HepG2 (cell line): ENCODE measurements at places on chromosomes 7 and 10. TPM values are rescaled to one million over a fixed set of nuclear protein-coding genes. Genes with fewer than 3 reads are reported as not detected.

GRCh38 chr10:97922022-97922758 lies 72.5 kb downstream of the GOLGA7B start:
- no peak overlapping the region for H3K4me3 ChIP-seq
- peaks cover 2% of the 10 kb centered on the region; the same call in 1 of the 2 replicates for H3K27me3 ChIP-seq
- no peaks in the 10 kb centered on the region for H3K36me3 ChIP-seq

DNA sequence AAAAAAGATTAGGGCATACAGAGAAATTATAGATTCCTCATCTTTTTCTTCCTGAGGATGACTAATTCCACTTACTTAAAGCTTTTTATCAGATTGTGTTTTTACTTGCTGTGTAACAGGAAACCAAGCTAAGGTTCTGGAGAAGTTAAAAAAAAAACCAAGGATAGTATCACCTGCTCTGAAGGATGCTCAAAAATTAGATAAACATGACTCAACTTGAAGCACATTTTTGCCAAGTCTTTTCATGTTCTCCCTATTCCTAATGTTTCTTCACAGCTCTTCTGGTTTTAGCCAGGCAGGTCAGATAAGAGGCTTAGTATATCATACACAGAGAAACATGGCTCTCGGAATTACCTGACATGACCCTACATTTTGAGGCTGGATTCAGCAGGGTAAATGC lies 90.3 kb downstream of the CPEB3 start:
- H3K36me3 ChIP-seq: no peaks in the 10 kb centered on the region
- no peak overlapping the region for H3K27ac ChIP-seq
- DNase-seq: no peak
- no peak overlapping the region for H3K4me3 ChIP-seq

DNA sequence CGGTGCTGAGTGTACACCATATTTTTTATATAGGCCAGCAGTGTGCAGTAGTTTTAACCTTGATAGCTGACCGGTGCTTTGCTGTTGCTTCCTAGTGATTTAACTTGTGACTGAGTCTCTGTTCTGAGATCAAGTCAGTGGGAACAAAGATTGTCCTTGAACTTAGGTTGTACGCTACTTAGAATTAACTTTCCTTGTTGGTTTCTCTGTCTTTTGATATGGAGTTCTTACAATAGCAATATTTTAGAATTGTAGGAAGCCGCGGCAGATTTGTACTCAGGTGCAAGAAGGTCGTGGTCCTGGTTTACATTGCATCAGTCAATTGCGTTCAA lies 1.3 kb downstream of the DDX21 start:
- peaks cover 24% of the 10 kb centered on the region for H3K36me3 ChIP-seq
- DNase-seq: peak; percentile 5
- H3K27me3 ChIP-seq: no peaks in the 10 kb centered on the region; the same call in 2 of the 3 replicates
- peak overlapping the region; percentile 91 for H3K27ac ChIP-seq
- peaks cover 32% of the 10 kb centered on the region for H3K4me1 ChIP-seq
- H3K4me3 ChIP-seq: peak overlapping the region; percentile 66

DNA sequence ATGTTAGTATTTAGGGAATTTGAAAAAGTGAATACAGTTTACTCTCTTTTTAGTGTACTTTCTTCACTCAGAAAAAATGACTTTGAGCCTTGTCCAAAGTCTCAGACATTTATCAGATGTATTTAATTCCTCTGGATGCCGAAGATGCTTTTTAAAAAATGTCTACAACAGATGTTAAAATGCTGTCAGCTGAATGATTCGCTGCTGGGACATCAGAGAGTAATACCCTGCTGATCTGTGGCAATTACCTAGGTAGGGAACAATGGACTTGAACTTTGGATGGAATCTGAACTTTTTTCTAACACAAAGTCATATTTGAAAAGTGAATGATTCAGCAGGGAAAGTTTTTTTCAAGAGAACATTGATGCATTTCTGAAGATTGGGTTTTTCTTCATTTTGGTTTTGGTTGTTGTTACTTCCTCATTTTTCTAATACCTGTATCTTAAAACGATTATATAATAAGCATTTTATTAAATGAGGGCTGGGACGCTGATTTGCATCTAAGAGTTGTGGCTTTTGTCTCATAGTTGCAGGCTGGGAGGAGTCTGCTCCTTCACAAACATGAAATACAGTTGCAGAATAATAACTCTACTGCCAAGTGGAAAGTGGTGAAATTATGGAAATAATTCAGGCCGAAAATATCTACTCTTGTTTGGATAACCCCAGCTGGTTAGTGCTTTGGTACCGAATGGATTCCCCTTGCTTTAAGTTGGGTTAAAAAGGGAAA lies 98.0 kb downstream of the SPAG6 start:
- peak; percentile 47 for DNase-seq
- H3K4me1 ChIP-seq: peaks cover 54% of the 10 kb centered on the region
- no peaks in the 10 kb centered on the region for H3K36me3 ChIP-seq
- H3K27ac ChIP-seq: no peak overlapping the region
- H3K27me3 ChIP-seq: no peaks in the 10 kb centered on the region

CDHR1 gene
- 0.04 TPM in 1 of 2 replicates, not detected in the other for total RNA-seq

DNA sequence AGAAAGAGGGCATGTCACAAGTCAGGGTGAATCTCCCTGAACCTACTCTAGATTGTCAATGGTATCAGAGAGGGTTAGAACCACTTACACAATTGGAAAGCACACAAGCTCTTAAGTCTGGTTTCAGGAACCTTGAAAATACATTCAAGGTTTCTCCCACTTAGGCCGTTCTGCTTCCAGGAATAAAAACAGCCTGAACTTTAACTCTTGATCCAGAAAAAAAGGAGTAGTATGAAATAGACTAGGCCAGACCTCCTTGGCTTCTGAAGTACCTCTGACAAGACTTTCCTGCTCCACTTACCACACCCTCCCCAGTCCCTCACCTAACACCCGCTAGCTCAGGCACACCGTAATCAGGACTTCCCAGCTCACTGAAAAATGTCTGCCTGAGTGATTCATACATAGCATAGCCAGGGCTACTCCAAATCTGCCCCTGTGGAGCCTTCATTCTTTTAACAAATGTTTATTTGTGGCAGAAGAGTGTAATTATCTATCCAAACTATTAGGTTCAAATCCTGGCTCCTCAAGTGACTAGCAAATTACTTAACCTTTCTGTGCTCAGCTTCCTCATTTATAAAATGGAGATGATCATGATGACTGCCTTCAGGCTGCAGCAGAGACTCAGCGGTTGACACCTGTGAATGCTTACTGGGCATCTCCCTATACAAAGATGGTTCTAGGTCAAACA lies 30.3 kb upstream of the IL6 start:
- H3K4me1 ChIP-seq: no peaks in the 10 kb centered on the region
- DNase-seq: no peak
- no peaks in the 10 kb centered on the region for H3K36me3 ChIP-seq
- H3K4me3 ChIP-seq: no peak overlapping the region

GRCh38 chr10:71366690-71367089 lies 30.0 kb upstream of the CDH23 start:
- DNase-seq: no peak
- H3K4me3 ChIP-seq: no peak overlapping the region
- H3K27ac ChIP-seq: no peak overlapping the region
- peaks cover 11% of the 10 kb centered on the region; the same call in 2 of the 3 replicates for H3K36me3 ChIP-seq
- no peaks in the 10 kb centered on the region for H3K27me3 ChIP-seq

DNA sequence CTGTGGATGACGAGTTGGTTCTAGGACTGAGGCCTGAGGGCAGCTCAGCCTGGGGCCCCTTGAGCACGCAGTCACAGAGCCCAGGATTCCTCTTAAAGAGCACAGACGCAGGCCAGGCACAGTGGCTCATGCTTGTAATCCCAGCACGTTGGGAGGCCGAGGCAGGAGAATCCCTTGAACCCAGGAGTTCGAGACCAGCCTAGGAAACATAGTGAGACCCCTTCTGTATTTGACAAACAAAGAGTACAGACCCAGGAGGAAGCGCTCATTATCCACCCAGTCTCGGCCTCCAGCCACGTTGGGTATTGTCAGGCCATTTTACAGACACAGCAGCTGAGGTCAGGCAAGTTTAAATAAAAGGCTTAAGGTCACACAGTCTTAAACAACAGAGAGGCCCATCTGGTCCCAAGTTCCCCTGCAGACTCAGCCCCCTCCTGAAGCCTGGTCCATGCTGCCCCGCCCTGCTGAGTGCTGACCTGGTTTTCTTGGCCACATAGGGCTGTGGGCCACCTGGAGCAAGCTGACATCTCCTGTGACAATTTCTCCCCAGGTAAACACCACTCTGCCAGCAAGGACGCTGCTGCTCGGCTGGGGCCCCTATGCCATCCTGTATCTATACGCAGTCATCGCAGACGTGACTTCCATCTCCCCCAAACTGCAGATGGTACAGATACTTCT lies 12.6 kb downstream of the RGR start:
- DNase-seq: no peak
- no peaks in the 10 kb centered on the region for H3K36me3 ChIP-seq
- H3K27ac ChIP-seq: no peak overlapping the region
- H3K27me3 ChIP-seq: peaks cover 2% of the 10 kb centered on the region; the same call in 2 of the 3 replicates
- H3K4me1 ChIP-seq: peaks cover 9% of the 10 kb centered on the region
- 0 out of 2 replicates have a peak overlapping the region, but pooled peaks have one; percentile 50 for H3K4me3 ChIP-seq

GRCh38 chr7:3112479-3113134 lies 68.9 kb upstream of the CARD11 start:
- no peak for DNase-seq
- no peak overlapping the region for H3K4me3 ChIP-seq
- H3K4me1 ChIP-seq: no peaks in the 10 kb centered on the region
- H3K27me3 ChIP-seq: peaks cover 5% of the 10 kb centered on the region; the same call in 1 of the 3 replicates
- no peak overlapping the region for H3K27ac ChIP-seq

ACTR3C gene
- 4.1 and 7.5 TPM in 2 replicates for total RNA-seq

DNA sequence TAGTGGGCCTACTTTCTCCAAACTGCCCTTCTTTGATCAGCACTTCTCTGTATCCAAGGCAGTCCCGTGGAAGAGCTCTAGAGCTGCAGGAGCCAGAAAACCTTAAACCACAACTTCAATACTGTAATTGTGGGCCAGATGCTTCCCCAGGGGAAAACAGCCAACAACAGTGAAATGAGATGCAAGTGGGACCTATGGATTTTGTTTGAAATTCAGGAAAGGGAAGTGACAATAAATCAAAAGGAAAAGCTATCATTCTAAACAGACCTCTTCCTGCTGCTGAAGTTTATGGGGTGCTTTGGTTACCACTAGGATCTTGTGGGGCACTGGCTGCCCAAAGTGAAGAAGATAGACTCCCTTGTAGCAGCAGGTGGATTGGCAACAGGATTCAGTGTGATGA lies 1031.7 kb downstream of the LRMDA start:
- no peak overlapping the region for H3K4me3 ChIP-seq
- no peaks in the 10 kb centered on the region for H3K27me3 ChIP-seq
- no peak overlapping the region for H3K27ac ChIP-seq
- no peak for DNase-seq
- H3K4me1 ChIP-seq: peaks cover 21% of the 10 kb centered on the region
- no peaks in the 10 kb centered on the region for H3K36me3 ChIP-seq
